ENCODE measurements at places on chromosomes 2 and 18.

DNA sequence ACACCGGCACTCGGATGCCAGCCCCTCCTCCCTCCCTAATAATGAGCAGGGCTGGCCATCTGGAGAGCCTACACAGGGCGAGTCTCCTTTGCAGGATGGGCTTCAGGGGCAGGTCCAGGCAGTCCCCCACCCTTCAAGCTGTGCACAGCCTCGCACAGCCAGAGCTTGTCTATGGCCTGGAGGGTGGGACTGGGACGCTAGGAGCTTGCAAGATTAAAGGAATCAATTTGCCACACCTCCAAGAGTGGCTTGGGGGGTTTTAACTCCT is 43.9 kb upstream of the OTOF start:
- DNase-seq, result no peak

GRCh38 chr2:39483534-39483933 is 46.4 kb upstream of the MAP4K3 start:
- DNase-seq, result no peak

- DNase-seq, result no peak
These were observed 211.8 kb downstream of the PLCL1 start for GRCh38 chr2:198016243-198016642.

DNA sequence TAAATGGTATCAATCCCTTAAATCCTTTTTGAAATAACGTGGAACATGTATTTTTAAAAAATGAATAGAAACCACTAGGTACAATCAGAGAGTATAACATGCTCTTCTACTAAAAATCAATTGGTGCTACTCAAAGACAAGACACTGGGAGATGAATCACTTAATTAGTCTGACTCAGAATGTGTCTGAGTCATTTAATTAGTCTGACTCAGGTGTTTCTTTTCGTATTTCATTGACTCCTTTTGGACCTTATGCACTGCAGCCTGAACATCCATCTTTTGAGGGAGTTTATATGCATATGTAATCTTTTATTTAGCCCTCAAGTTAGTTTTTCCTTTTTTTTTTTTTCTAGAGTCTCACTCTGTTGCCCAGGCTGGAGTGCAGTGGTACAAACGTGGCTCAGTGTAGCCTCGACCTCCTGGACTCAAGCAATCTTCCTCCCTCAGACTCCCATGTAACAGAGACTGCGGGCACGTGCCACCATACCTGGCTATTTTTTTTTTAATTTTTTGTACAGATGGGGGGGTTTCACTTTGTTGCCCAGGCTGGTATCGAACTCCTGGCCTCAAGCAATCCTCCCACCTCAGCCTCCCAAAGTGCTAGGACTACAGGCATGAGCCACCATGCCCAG is 26.5 kb downstream of the PPP4R3B start:
- DNase-seq, result no peak

- DNase-seq, result no peak
These were observed 39.7 kb downstream of the DYNC1I2 start for GRCh38 chr2:171726847-171727450.

- DNase-seq, result no peak
These were observed 1.5 kb downstream of the ZNF532 start for GRCh38 chr18:58866066-58866772.

GRCh38 chr2:106960683-106961161 is 74.8 kb upstream of the ST6GAL2 start:
- DNase-seq, result no peak

DNA sequence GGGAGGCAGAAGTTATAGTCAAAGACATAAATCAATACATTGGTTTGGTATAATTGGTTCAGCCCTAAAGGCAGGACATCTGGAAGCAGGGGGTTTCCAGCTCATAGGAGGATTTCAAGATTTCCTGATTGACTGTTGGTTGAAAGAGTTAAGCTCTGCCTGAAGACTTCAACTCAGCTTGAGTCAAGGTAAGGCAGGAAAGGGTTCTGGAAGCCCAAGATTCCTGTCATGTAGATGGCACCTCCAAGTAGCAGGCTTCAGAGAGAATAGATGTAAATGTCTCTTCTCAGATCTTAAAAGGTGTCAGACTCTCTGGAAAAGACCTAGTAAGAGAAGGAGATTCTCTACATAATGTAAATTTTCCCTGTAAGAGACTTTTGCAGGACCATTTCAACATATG is 335.3 kb downstream of the RIT2 start:
- no peak for DNase-seq

DNA sequence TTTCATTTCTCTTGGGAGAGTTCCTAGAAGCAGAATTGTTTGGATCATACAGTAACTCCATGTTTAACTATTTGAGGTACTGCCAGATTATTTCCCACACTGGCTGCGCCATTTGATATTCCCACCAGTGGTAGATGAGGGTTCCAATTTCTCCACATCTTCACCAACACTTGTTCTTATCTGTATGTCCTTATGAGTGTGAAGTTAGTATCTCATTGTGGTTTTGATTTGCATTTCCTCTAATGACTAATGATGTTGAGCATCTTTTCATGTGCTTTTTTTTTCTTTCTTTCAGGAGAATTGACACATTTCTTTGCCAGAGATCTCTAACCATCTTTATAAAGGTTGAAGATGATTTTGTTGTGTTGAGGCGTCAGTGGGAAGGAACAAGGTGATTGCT is 4.1 kb upstream of the MGAT5 start:
- no peak for DNase-seq

DNA sequence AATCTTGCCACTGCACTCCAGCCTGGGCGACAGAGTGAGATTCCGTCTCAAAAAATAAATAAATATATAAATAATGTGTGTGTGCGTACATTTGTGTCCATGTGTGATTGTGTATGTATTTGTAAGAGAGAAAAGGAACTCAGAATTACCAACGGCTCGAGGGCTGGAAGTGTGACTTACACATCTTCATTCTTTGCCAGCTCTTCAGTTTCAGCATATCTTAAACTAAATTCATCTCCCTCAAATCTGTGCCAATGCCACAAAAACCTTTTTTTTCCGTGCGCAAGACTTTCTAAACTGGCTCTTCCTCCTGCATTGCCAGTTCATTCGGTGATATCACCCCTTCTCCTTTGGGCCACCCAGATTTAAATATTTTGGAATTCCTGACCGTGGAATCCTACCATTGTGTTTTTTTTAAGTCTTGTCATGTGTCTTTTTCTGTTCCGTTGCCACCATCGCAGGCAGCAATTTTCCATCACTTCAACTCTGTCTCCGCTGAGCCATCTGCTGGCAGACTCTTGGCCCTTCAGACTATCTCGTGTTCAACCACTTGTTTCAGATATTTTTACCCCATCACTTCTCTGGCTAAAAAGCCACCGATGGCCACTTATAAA is 77.0 kb upstream of the ZNF532 start:
- no peak for DNase-seq

DNA sequence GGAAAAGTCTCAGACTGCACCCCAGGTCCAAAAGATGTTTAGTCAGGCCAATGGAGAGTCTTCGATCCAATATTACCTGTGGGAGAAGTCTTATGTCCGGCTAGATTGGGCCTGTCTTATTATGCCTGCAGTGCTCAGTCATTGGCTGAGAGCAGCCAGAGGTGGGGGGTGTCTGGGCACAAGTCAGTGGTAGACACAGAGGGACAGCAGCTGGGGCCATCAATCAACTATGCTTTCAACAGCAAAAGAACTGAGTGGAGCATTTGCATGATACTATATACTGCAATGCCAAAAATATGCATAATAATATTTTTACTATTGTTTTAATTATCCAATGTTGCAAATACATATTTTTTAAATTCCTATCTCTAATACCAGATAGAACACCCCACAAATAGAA is 298.6 kb upstream of the CDH20 start:
- no peak for DNase-seq

GRCh38 chr2:69631402-69631801 is 12.1 kb downstream of the AAK1 start:
- DNase-seq, result no peak

GRCh38 chr2:156191527-156191926 is 141.0 kb downstream of the NR4A2 start:
- DNase-seq, result no peak

- no peak for DNase-seq
These were observed 101.2 kb downstream of the DGKD start for GRCh38 chr2:233455491-233455890.

DNA sequence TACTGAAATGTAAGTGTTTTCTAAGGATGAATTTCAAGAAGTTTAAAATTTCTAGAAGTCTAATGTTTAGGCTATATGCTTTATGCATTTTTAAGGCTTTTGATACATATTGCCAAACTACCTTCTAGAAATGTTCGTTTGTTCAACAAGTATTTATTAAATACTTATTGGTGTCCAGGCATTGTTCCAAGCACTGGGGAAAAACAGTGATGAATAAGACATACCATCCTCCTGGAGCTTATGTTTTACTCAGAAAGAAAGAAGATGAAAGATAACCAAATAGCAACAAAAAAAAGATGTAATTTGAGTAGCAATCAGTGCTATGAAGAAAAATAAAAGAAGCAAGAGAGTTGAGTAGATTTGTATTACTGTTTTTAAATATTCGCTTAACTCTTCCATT is 692.9 kb downstream of the SLC4A3 start:
- DNase-seq, result no peak

GRCh38 chr18:36127836-36128529 is 1.2 kb downstream of the SLC39A6 start:
- DNase-seq, result no peak

GRCh38 chr2:218777276-218777990 is 4.5 kb upstream of the CYP27A1 start:
- no peak for DNase-seq

GRCh38 chr2:75123876-75124275 is 75.4 kb downstream of the TACR1 start:
- DNase-seq, result no peak

GRCh38 chr2:239236043-239236807 is 164.6 kb downstream of the HDAC4 start:
- no peak for DNase-seq

DNA sequence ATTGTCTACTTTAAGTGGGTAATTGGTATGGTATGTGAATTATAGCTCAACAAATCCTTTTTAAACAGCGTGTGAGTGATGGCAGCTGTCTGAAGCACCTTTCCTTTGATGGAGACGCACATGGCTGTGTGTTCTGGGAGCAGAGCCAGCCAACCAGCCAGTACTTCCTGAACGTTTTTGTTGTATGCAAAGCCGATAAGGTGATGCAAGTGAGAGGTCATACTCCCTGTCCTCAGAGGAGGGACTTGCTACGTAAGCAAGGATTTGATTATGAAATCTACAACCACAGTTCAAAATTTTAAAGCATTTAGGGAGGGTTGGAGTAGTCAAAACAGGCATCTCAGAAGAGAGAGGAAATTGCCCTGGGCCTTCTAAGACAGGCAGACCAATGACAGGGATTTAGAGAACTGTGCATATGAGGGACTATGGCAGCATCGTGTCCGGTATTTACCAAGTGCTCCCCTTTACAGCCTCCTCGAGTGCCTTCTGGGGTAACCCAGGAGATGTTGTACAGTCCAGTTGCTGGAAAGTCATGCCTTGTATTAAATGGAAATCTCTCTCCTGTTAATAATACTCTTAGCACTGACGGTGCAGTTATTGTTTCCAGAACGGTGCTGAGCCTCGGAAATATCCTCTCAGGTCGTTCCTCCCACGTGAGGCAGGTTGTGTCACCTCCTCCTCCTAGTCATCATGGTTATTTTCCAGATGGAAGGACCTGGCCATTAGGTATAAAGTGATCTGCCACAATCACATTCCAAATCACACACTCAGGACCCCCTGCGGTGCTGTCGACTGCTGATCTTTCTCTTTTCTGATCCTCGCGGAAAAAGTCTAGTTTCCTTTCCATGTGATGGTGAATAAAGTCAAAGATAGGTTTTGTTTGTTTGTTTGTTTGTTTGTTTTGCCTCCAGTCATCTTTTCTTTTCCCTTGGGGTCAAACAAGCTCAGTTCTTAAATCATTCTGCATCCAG is 28.4 kb downstream of the ARHGEF4 start:
- no peak for DNase-seq

DNA sequence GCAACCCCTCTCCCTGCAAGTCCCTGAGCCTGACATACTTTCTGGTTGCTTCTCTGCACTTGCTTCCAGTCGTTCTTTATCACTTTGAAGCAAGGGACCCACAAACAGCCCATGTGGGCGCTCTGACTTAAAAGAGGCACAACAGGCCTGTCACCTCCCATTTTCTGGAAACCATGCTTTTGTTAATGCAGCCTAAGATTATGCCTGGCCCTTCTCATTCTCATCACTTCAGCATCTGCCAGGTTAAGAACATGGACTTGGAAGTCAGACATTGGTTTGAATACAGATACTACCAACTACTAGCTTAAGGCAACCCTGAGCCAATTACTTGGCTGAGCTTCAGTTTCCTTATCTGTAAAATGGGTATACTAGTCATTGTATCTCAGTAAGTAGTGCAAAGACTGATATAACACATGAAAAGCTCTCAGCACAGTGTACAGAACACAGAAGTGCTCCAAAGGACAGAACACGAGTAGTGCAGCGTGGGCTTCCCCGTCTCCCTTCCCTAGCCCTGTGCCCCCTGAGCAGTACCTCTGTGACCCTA is 141.4 kb downstream of the TNS1 start:
- no peak for DNase-seq

DNA sequence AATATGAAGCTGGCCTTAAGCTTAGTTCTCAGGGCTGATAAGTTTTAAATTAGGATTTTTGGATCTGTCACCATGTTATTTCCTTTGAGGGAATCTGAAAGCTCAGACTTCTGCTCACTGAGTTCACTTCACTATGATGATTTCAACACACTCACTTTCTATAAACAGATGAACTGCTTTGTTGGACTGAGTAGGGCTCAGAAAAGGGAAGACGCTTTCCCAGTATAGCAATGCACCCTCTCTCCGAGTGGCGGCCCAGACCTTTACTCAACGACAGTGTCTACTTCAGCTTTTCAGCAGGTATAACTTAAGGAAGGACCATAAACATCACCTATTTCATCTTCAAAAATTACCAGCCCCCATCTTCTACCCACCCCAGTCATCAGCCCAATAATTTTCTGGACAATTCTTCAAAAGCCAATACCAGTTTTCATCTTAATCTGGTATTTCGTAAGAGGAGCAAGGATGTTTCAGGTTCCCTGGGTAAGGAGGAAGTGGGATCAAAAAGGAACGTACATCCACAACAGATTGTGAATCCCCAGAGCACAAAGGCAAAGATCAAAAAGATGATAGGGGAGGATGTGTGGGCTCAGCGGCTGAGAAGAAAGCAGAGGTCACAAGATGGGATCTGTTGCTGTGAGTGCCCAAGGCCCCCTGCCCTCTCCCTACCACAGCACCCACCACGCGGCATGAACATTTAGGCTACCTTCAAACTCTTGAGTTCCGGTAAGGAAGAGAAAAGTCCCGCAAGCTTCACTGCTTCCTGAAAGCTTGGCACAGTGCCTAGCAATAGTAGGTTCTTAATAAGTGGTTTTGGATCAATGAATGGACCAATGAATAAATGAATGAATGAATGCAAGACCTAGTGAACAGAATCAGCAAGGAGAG is 41.9 kb downstream of the LPIN2 start:
- peak; percentile 44 for DNase-seq

GRCh38 chr2:108215794-108216211 is 24.0 kb upstream of the SULT1C3 start:
- DNase-seq, result no peak

DNA sequence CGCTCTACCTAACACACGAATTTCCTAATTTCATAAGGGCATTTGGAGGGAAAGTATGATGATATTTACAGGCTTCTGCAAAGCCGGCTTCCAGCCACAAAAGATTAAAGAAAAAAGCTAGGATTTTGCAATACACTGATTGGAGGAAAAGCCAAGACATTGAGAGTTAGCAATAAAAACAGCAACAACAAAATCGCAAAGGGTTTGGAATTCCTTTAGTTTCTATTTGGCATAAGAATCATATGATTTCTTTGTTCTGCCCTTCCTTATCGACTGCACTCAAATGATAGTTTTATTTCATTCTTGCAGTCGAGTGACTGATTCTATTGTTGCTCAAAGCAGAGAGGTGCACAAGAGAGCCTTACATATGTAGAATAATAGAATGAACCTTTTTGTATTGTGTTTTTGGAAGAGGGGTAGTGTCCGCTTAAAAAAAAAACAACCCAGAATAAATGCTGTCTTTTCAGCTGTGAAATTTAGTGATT is 3.9 kb upstream of the ZNF532 start:
- DNase-seq, result no peak

All from germinal center (tissue), 1 donor.